ENCODE measurements at places on chromosomes 12 and 14.

GRCh38 chr14:75077794-75078193 lies 8.4 kb downstream of the ZC2HC1C start:
- no peak for DNase-seq

DNA sequence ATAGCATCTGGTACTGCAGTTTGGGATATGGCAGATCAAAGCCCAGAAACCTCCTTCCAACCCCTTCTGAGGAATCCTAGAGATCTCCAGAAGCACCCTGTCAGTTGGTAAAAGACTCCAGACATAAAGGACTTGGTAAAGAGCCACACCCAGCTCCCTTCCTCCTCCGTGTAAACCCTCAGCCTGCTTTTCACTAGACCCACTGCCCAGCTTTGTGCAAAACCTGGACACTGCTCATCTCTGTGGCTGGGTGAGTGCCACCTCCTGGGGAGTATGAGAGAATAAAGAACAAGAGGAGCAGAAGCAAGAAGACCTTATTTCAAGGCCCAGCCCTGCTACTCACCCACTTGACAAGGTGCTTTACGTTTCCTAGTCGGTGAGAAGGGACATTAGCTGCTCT lies 33.0 kb downstream of the ANO2 start:
- no peak for DNase-seq

DNA sequence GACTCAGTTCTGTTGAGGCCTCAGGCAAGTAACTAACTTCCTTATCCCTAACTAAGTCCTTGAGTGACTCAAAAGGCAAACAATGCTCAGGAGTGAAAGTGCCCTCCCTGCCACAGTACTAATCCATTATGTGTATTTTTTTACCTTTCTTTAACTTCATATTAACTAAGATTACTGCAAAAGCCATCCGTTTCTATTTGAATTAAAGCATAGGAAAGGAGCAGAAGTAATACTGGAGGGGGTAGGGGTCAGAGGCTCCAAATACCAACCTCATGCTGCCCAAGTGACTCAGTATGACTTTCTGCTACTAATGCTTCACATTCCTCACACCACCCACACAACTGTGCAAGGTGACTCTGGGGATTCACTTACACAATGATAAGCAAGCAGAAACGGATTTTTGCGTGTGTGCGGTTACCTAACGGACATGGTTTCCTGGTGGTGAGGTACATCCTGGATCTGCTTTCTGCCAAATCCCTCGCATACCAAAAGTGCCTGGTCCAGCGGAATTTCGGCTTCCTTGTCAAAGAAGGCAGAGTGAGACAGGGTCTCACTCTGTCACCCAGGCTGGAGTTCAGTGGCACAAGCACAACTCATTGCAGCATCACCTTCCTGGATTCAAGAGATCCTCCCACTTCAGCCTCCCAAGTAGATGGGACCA lies 25.1 kb downstream of the MOK start:
- DNase-seq, result no peak

- no peak for DNase-seq
These were observed 9.9 kb downstream of the TBK1 start for GRCh38 chr12:64461634-64462414.

DNA sequence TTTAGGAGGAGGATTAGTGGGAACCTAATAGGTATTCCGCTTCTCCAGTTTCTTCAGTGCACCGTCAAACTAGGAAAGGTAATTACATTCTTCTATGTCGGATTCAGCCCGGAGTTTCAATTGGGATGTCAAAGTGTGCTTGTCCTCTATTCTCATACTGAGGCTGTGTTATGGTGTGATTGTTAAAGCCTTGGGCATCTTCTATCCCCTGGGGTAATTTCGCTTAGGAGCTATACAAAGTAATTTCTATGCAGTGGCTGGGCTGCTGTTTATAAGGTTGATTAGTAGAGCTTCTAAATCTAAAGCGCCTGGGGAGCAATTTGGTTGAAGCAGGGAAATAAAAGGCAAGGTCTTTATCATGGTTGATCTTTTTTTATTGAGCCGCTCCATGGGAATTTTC lies 399.6 kb downstream of the ZFP36L1 start:
- no peak for DNase-seq

DNA sequence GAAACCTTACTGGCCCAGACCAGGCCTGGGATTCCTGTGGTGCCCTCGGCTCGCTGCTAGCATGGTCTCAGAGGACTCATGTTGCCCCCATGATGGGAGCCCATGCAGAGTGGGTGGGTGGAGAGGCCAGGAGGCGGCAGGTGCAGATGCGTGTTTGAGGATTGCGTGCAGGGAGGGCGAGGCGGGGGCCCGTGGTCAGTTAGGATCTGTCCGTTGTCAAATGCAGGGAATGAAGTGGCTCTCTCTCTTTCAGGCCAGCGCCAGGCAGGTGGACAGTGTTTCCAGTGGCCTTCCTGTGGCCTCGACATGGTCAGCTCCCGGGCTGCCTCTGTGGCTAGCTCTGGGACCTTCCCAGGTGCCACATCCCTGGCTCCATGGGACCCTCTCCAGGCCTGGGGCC lies 39.3 kb upstream of the DLK1 start:
- DNase-seq, result no peak
